Activated CD4-positive, alpha-beta T cell treated with anti-CD3 and anti-CD28 coated beads, Interleukin-2, Interleukin-4, amounts not matched to agents 100 ng/mL and 50 ng/mL, durations not matched to agents 16 hours and 8 hours (primary cell): ENCODE measurements at places on chromosomes 2 and 18.

DNA sequence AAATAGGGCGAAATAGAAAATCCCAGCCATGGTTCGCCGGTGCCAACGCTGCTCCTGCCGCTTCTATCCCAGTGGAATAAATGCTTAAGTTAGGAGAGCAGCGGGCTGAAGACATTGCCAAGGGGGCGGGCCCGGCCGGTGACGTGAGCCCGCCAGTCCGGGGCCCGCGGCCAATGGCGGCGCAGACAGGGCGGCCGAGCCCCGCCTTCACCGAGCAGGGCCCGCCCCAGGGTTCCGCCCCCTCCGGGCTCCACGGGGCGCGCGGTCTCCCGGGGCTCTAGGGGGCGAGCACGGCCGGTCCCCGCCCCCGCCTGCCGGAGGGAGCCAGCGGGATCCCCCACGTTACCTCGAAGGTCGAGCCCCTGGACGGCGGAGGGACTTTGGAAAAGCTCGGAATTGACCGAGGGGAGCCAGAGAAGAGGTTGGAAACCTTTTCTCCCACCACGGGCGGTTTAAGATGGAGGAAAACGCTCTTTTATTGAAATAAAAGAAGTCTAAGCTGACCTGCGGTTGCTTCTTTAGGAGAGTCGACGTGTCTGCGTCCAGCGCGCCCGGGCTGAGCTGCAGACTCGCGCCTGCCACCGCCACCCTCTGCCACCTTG, at the start of gene EPHA4:
TSS of gene EPHA4 (minus strand) at position 86 of the 602 bp plus-strand sequence. CDS start at position 30, 56 bp downstream.
- peak; percentile 78 for DNase-seq

DNA sequence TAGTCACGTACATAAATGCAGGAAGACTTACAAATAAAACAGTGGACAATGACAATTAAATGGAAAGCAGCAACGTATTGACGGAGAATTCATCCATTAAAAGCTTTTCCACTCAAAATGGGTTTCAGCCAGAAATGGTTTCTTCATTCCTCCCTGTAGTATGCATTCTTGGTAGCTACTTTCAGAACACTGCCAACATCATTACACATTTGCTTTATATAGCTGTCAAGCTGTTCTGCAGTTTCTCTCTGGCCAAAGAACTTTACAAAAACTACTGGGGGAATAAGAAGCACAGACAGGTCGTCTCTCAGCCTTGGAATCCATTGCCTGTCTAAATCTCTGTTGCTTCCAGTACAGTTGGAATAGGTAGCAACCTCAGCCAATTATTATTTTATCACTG, 84.1 kb upstream of the NCKAP5 start:
- DNase-seq: no peak

DNA sequence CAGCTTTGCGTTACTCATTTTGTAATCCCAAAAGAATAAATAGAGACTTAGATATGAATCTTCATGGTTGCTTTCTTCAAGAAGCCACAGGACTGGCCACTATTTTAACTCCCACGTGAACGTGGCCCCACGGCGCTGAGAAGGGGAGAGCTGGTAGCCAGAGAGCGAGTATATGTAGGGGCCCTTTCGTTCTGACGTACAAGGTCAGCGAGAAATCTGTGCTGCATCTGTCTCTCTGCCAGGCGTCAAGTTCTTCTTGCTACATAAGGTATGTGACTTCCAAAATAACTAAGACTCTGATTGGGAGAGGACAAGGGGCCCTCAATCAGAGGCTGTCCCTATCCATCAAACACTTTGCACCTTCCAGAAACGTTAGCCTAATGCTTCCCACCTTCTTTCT, 149.2 kb downstream of the PLEKHA3 start:
- no peak for DNase-seq

GRCh38 chr2:154484338-154485099, 214.0 kb upstream of the KCNJ3 start:
- DNase-seq: no peak
